Inflammatory macrophage (primary cell): ENCODE measurements at places on chromosomes 6 and 20.
A peak's percentile ranks its signal among the peaks of the same experiment; 100 is the strongest.

- no peak for DNase-seq
Measured at GRCh38 chr6:159981071-159981402, 12.2 kb downstream of the IGF2R start.

DNA sequence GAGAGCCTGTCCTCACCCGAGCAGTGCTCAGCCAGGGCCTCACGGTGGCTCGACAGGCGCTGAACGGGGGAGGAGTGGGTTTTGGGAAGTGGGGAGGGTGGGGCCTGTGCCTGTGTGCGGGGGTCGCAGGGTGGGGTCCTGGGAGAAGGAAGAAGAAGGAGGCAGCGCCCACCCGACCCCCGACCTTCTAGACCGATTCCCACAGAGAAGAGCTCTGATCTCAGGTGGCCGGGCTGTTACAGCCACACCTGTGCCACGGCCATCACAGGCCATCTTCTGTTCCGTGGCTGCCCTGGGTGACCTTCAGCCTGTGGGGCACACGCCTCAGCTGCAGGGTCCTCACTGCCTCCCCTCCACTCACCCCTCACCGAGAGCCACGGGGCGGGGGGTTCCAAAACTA lies 41.4 kb upstream of the GATA5 start:
- no peak for DNase-seq

- DNase-seq = no peak
Measured at GRCh38 chr20:58511861-58512260, 3.3 kb downstream of the APCDD1L start.

- DNase-seq = peak; percentile 7
Measured at GRCh38 chr20:44780226-44780625, 30.1 kb downstream of the RIMS4 start.

DNA sequence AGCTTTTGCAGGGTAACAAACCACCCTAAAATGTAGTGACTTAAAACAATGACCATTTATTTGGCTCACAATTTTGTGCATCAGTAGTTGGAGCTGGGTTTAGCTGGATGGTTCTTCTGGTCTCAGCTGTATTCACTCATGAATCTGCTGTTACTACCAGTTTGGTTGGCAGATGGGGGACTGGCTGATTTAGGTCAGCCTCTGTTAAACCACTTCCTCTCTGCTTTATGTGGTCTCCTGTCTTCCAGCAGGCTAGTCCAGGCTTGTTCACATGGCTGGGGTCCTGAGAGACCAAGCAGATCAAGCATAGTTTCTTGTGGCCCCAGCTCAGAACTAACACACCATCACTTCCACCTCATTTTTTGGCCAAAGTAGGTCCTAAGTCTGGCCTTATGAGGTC lies 67.2 kb upstream of the LAMP5 start:
- DNase-seq = no peak

DNA sequence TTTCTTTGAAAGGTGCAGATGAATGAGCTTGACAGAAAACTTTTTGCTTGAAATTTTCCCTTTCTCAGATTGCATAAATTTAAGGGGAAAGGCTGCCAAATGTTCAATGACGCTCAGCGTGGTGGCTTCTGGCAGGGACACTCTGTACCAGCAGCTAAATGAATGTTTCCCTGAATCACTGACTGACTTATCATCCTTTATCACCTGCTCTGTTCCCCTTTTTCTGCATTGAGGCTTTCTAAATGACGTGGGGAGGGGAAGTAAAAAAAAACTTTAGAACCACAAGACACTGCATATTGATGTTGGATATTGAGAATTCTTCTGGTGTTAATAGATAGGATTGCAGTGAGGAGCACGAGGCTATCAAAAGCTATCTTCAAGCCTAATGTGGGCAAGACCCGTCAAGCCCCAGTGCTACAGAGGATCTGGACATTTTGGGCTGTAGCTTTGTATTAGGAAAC lies 46.9 kb upstream of the ENPP5 start:
- DNase-seq = peak; percentile 13

DNA sequence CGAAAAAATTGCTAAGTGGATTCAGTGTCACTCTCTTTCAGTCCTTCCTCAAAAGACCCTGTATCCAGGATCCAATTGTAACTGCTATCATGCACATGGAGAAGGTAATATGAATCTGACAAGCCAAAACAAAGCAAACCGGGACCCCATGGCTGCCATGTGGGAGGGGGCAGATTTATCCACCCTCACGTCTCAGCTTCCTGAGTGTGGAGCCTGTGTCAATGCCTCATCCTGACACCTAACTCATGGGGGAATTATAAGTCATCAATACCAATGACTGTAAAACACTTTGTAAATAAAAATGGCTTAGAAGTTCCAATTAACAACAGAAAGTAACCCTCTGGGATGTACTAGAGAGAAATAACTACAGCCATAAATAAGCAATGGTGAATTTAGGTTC lies 174.1 kb upstream of the MCHR2 start:
- no peak for DNase-seq
